ENCODE measurements at places on chromosomes 2 and 18. TPM values are rescaled to one million over a fixed set of nuclear protein-coding genes. Genes with fewer than 3 reads are reported as not detected.

GRCh38 chr18:52716973-52717372 is 377.0 kb downstream of the DCC start:
- no peak for DNase-seq

The CD28 gene
- total RNA-seq, result 16.3 TPM

- no peak for DNase-seq
These were observed 17.1 kb downstream of the EDAR start for GRCh38 chr2:108971661-108972566.

DNA sequence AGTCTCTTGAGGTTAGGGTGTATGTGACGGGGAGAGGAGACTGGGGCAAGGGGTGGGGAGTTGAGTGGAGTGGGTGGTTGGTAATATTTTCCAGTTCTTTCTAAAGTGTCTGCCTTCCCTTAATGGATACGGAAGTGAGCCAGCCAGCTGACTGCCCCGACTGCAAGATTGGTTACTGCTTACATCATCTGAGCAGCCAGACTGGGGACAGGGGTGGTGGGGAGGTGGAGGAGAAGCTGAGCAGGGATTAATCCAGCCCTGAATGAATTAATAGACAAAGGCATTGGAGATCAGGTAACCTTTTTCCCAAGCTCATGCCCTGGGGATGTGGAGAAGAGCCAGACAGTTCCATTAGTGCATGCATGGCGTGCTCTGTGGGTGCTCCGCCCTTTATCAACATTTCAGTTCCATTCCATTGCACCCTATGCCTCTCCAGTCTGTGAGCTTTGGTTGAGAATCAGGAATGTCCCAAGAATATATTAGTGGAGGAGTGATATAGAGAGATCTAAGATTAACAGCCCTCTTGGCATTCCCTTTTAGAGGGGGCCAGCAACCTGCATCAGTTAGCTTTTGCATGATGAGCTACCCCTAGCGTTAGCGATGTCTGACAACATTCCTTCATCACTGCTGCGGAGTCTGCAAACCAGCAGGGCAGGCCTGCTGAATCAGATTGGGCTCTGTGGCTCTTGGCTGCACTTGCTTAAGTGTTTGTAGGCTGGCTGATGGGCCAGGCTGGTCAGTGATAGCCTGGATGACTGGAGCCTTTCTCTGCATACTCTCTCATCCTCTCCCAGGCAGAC is 67.4 kb downstream of the TNP1 start:
- no peak for DNase-seq

The ASXL3 gene
- 0.65 TPM for total RNA-seq
